ENCODE measurements at places on chromosomes 16 and 17.

DNA sequence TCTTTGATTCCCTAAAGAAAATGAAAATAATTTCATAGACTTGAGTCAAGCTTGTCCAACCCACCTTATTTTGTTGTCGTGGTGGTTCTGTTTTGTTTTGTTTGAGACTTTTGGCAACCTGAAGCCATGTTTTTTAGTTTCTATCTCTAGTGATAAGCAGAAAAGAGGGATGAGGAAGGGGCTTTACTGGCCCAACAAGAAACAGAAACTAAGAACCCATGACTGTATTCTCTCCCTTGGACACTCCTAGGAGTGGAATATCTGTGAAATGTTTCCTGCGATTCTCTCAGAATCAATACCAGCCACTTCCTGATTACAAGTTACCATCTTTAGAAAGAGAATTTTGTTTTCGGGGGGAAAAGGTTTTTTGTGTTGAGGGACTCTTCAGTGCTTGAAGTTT lies 207.5 kb downstream of the PRKCA start:
- H3K36me3 ChIP-seq, result no peaks in the 10 kb centered on the region
- no peaks in the 10 kb centered on the region for H3K27me3 ChIP-seq
- H3K4me1 ChIP-seq, result no peaks in the 10 kb centered on the region
- DNase-seq, result no peak

DNA sequence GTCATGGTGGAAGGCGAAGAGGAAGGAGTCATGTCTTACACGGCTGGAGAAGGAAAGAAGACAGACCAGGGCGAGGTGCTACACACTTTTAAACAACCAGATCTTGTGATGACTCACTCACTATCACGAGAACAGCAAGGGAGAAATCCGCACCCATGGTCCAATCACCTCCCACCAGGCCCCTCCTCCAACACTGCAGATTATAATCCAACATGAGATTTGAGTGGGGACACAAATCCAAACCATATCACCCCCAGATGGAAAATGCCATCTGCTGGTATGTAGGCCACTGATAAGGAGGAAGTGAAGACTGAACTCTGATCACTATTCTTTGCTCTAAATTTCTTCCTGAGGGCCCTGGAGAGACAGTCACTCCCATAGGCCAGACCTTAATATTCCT lies 7.5 kb upstream of the ITGAX start:
- H3K27ac ChIP-seq, result no peak overlapping the region
- no peak overlapping the region for H3K4me3 ChIP-seq
- DNase-seq, result no peak
- no peaks in the 10 kb centered on the region for H3K36me3 ChIP-seq
- H3K4me1 ChIP-seq, result no peaks in the 10 kb centered on the region

- no peaks in the 10 kb centered on the region for H3K36me3 ChIP-seq
- H3K27ac ChIP-seq, result no peak overlapping the region
- peaks cover 4% of the 10 kb centered on the region for H3K4me1 ChIP-seq
- H3K4me3 ChIP-seq, result no peak overlapping the region
- DNase-seq, result no peak
Measured at GRCh38 chr16:85593494-85594221, 19.5 kb upstream of the GSE1 start.

- peaks cover 1% of the 10 kb centered on the region for H3K4me1 ChIP-seq
- no peaks in the 10 kb centered on the region for H3K27me3 ChIP-seq
- no peak for DNase-seq
Measured at GRCh38 chr17:63529711-63530556, 6.8 kb downstream of the KCNH6 start.

DNA sequence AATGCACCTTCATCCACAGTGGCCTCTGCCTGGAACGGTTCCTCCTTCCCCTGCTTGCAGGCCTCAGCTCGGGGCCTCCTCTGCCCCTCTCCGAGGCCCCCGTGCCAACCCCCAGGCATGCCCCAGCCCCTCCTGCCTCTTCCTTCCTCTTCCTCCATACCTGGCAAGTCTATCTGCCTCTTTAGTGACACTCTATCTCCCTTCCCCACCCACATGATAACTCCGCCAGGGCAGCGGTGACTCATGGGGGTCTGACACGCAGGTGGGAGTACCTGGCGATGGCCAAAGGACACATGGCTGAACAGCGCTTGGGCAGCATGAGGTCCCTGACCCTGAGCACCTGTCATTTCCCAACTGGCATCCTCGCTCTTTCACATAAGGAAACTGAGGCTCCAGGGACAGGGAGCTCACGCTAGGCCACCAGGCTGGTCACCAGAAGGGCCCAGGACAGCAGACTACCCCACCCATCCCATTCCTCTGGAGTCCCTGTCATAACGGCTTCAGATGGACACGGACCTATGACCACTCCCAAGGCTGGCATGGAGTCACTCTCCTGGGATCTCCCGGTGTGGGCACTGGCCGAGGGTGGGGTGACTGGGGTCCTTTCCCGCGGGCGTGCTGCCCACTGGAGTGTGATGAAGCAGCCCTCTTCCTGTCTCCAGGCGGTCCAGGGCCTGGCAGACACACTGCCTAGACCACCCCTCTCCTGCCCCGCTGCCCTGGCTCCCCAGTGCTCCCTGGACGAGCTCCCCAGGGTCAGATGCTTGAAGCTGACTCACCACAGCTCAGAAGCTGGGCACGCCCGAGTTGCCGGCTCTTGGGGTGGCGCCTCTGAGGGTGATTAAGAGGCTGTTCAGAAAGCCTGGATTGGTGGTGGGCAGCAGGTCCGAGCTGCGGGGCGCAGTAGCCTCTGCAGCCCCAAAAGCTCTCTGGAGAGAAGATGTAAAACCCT lies 100.6 kb downstream of the ENGASE start:
- H3K36me3 ChIP-seq, result no peaks in the 10 kb centered on the region
- H3K27ac ChIP-seq, result no peak overlapping the region
- peaks cover 2% of the 10 kb centered on the region for H3K4me1 ChIP-seq

DNA sequence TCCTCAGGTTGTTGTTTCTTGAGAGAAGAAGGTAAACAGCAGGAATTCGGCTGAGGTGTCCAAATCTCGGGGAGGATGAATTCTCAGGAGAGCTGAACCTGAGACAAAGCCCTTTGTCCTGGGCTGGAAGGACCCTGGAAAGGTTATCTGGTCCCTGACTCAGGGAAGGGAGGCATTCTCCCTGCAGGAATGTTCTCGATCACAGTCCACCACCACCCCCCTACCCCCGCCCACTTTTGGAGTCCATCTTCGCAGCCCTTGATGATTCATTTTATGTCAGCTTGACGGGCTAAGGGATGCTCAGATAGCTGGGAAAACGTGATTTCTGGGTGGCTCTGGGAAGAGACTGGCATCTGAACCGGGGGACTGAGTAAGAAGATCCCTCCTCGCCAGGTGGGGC lies 1.4 kb upstream of the CEP295NL start:
- H3K27me3 ChIP-seq, result no peaks in the 10 kb centered on the region
- no peak overlapping the region for H3K4me3 ChIP-seq
- H3K36me3 ChIP-seq, result peaks cover 3% of the 10 kb centered on the region
- H3K27ac ChIP-seq, result no peak overlapping the region
- peaks cover 4% of the 10 kb centered on the region for H3K4me1 ChIP-seq

GRCh38 chr17:19447085-19447583 lies 36.1 kb downstream of the RNF112 start:
- no peak overlapping the region for H3K27ac ChIP-seq
- no peaks in the 10 kb centered on the region for H3K27me3 ChIP-seq
- no peak overlapping the region for H3K4me3 ChIP-seq
- no peaks in the 10 kb centered on the region for H3K36me3 ChIP-seq

GRCh38 chr17:67566656-67567055 lies 151.1 kb upstream of the NOL11 start:
- no peak overlapping the region for H3K4me3 ChIP-seq
- H3K27ac ChIP-seq, result no peak overlapping the region
- H3K27me3 ChIP-seq, result no peaks in the 10 kb centered on the region
- DNase-seq, result no peak
- 0 out of 2 replicates have a peak, but pooled peaks cover 1% of the 10 kb centered on the region for H3K4me1 ChIP-seq

DNA sequence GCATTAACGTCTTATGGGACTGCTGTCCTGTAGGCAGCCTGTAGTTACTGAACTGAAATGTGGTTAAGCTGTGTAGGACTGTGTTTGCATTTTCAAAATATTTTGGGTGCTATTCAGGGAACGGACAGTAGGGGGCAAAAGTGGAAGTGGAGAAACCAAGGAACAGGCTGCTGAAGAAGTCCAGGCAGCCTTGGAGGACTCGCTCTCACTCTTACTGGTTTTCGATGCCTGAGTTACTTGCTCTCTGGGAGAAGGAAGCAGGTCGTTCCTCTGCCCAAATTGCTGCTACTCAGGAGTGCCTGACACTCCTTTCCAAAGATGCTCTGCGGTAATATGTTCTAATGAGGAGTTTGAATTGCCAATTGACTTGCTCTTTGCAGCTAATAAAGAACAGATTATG lies 64.5 kb upstream of the RBFOX1 start:
- peak; percentile 4 for DNase-seq
- no peak overlapping the region for H3K27ac ChIP-seq
- H3K4me1 ChIP-seq, result no peaks in the 10 kb centered on the region
- no peak overlapping the region for H3K4me3 ChIP-seq

- no peaks in the 10 kb centered on the region for H3K27me3 ChIP-seq
- no peak overlapping the region for H3K27ac ChIP-seq
- DNase-seq, result no peak
- H3K4me1 ChIP-seq, result peaks cover 13% of the 10 kb centered on the region
- no peaks in the 10 kb centered on the region for H3K36me3 ChIP-seq
- no peak overlapping the region for H3K4me3 ChIP-seq
Measured at GRCh38 chr16:89297910-89298545, 80.5 kb downstream of the ZNF778 start.

- H3K36me3 ChIP-seq, result no peaks in the 10 kb centered on the region
- H3K27ac ChIP-seq, result no peak overlapping the region
- H3K4me3 ChIP-seq, result no peak overlapping the region
- H3K4me1 ChIP-seq, result peaks cover 4% of the 10 kb centered on the region
- no peaks in the 10 kb centered on the region for H3K27me3 ChIP-seq
Measured at GRCh38 chr17:31374094-31374447, 17.4 kb upstream of the RAB11FIP4 start.

GRCh38 chr16:21088646-21089538 lies 61.8 kb downstream of the DNAH3 start:
- no peaks in the 10 kb centered on the region for H3K36me3 ChIP-seq
- H3K4me3 ChIP-seq, result no peak overlapping the region
- no peak for DNase-seq
- no peak overlapping the region for H3K27ac ChIP-seq
- no peaks in the 10 kb centered on the region for H3K27me3 ChIP-seq
- no peaks in the 10 kb centered on the region for H3K4me1 ChIP-seq

- no peaks in the 10 kb centered on the region for H3K4me1 ChIP-seq
- H3K4me3 ChIP-seq, result no peak overlapping the region
- no peak for DNase-seq
- H3K27me3 ChIP-seq, result no peaks in the 10 kb centered on the region
- H3K36me3 ChIP-seq, result no peaks in the 10 kb centered on the region
Measured at GRCh38 chr16:7422036-7422888, 89.6 kb downstream of the RBFOX1 start.

DNA sequence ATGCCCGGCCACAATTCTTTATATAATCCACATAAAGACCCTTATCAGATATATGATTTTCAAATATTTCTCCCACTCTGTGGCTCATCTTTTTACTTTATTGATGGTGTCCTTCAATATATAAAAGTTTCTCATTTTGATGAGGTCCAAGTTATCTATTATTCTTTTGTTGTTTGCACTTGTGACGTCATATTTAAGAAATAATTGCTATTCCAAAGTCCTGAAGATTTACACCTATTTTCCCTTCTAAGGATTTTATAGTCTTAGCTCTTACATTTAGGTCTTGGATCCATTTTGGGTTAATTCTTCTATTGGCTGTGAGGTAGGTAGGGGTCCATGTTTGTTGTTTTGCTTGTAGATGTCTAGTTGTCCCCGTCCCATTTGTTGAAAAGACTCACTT lies 3.0 kb upstream of the MLYCD start:
- H3K27ac ChIP-seq, result no peak overlapping the region
- DNase-seq, result no peak
- no peaks in the 10 kb centered on the region for H3K36me3 ChIP-seq
- H3K27me3 ChIP-seq, result no peaks in the 10 kb centered on the region
- no peak overlapping the region for H3K4me3 ChIP-seq

DNA sequence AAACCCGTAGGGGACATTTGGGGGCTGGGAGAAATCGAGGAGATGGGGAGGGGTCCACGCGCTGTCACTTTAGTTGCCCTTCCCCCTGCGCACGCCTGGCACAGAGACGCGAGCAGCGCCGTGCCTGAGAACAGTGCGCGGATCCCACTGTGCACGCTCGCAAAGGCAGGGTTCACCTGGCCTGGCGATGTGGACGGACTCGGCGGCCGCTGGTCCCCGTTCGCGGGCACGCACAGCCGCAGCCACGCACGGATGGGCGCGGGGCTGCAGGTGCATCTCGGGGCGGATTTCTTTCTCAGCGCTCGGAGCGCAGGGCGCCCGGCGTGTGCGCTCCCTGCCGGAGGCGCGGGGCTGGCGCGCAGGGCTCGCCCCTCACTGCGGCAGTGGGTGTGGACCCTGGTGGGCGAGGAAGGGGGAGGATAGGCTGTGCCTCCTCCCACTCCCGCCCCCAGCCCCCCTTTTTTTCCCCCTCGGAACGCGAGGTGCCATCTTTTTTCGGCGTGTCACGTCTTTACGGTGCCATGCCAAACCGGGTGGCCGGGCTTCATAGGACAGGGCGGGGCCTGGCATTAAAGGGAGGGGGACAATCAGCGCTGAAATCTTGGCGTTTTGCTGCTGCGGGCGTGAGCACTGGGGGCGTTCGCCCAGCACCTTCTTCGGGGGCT lies 1.1 kb downstream of the MAPT start:
- peaks cover 41% of the 10 kb centered on the region for H3K27me3 ChIP-seq
- peaks cover 2% of the 10 kb centered on the region for H3K36me3 ChIP-seq
- DNase-seq, result no peak
